Body of pancreas (tissue), 4 donors: ENCODE measurements at places on chromosomes 3 and 15. TPM values are rescaled to one million over a fixed set of nuclear protein-coding genes. Genes with fewer than 3 reads are reported as not detected.

The PP2D1 gene
- not detected for total RNA-seq

GRCh38 chr3:53941950-53942349 lies 50.3 kb upstream of the SELENOK start:
- no peak overlapping the region for H3K27ac ChIP-seq
- peaks cover 5% of the 10 kb centered on the region for H3K27me3 ChIP-seq
- DNase-seq = no peak
- no peaks in the 10 kb centered on the region for H3K4me1 ChIP-seq
- no peak overlapping the region for H3K4me3 ChIP-seq

The SMAD3 gene
- total RNA-seq = 19.7 TPM

- peak; percentile 51 for DNase-seq
- no peaks in the 10 kb centered on the region for H3K27me3 ChIP-seq
- peaks cover 25% of the 10 kb centered on the region for H3K4me1 ChIP-seq
- peak within 1 kb of the TSS; percentile 41 for H3K27ac ChIP-seq
- H3K36me3 ChIP-seq = no peaks in the 10 kb centered on the region
These were observed at the start of gene PLCL2 for GRCh38 chr3:16884748-16885592. Gene PLCL2, plus strand, starts transcription at chr3:16884955. Its CDS starts 85 bp downstream, at chr3:16885040.

DNA sequence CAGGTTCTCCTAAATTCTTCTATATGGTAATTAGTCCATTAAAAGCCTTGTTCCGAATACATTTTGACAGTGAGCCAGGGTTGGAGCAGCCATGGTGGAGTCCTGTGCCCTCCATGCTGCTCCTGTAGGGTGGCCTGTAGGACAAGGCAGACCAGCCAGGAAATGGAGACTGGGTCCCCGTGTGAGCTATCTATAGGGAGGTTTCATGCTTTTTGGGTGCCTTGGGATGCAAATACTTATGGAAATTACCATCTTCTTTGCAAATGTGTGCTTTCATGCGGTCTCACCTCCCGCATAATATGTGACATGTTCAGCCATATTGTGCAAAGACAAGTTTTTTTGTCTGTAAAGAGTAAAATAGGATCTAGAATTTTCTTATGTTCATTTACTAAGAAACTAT lies 58.0 kb upstream of the FURIN start:
- no peaks in the 10 kb centered on the region for H3K36me3 ChIP-seq
- H3K27ac ChIP-seq = no peak overlapping the region
- DNase-seq = no peak

DNA sequence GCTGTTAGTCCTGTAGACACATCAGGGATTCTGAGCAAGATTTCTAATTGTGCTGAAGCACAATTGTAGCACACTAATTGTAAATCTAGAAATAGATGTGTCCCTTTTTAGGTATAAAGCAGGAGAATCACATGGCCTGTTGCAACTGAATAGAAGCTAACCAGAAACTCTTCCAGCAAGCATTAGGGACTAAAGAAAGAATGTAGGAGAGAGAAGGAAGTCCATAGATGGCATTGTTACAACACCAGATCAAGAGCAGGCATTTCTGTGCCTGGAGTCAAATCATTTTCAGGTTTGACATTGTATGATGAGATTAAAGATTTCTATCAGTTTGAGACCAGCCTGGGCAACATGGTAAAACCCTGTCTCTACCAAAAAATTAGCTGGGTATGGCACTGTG lies 27.4 kb downstream of the CALML4 start:
- DNase-seq = no peak
- H3K36me3 ChIP-seq = peaks cover 22% of the 10 kb centered on the region
- no peak overlapping the region for H3K27ac ChIP-seq
- no peaks in the 10 kb centered on the region for H3K27me3 ChIP-seq
- no peaks in the 10 kb centered on the region for H3K4me1 ChIP-seq

DNA sequence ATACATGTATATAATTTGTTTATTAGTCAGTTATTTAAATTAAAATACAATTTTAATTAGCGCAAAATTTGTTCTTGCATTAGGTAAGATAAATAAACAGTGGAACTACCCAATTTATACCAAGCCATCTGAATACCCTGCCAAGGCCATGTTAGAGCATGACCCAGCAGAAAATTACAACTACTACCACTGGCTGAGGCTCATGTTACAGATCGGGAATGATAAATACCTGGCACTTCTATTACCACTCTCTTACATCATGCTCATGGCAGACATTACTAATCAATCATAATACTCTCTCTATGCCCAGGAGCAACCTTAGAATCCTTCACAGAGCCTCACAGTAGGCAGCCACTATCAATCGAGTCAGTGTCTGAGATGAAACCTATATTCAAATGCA lies 21.2 kb upstream of the LMOD3 start:
- H3K27ac ChIP-seq = no peak overlapping the region
- H3K27me3 ChIP-seq = no peaks in the 10 kb centered on the region
- no peaks in the 10 kb centered on the region for H3K4me1 ChIP-seq

DNA sequence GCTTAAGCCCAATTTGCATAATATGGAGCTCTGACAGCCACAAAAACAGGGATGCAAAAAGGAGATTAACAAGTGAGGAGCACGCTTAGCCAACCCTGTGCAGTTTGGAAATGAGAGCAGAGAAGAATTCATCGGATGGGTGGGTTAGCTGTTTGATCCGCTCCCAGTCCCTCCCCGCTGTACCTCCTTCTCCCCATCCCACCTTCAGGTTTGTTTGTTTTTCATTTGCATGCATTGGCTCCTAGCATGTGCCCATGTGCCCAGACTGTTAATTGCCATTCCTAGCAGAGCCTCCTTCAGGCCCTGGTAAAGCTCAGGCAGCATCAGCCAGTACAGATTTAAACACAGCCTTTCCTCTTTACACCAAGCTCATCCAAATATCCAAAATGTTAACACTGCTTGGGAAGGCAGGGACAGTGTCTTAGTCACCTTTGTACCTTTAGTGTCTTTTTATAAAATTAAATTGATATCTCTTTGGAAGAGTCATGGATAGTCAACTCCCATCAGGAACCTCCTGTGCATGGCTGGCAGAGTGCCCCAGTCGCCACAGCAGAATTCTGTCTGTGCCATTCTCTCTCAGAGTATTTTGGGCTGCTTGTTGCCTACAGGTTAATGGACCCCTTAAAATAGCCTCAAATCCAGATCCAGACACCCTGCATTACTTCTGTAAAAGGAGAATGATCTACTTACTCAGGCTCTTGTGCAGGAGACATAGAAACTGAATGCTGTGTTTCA lies 244.2 kb downstream of the LSAMP start:
- no peak overlapping the region for H3K27ac ChIP-seq
- DNase-seq = no peak

The CX3CR1 gene
- not detected for total RNA-seq

The CYP8B1 gene
- not detected for total RNA-seq

DNA sequence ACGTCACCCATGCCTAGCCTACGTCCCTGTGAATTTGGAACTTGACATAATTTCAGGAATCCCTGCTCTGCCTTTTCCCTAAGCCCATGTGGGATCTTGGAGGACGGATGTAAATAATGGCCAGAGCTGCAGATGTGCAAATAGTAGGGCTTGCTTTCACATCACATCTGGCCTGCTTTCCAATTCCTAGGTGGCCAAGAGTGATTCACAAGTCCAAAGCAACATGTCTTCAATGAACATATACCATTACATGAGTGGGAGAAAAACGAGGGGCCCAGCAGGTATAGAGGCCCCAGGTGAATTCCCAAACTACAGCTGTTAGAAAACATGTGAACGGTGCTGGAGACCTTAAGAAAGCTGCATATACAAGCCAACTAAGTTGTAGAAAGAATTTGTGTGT lies 214.6 kb downstream of the MAGI1 start:
- H3K4me3 ChIP-seq = no peak overlapping the region
- H3K27ac ChIP-seq = no peak overlapping the region
- DNase-seq = no peak
- H3K36me3 ChIP-seq = no peaks in the 10 kb centered on the region
- peaks cover 16% of the 10 kb centered on the region for H3K4me1 ChIP-seq
- no peaks in the 10 kb centered on the region for H3K27me3 ChIP-seq

- H3K4me1 ChIP-seq = no peaks in the 10 kb centered on the region
- DNase-seq = peak; percentile 38
- H3K27ac ChIP-seq = no peak overlapping the region
- H3K36me3 ChIP-seq = no peaks in the 10 kb centered on the region
- no peaks in the 10 kb centered on the region for H3K27me3 ChIP-seq
These were observed 26.4 kb upstream of the TNFAIP8L3 start for GRCh38 chr15:51121118-51121517.

The SLC2A2 gene
- 8.2 TPM for total RNA-seq

DNA sequence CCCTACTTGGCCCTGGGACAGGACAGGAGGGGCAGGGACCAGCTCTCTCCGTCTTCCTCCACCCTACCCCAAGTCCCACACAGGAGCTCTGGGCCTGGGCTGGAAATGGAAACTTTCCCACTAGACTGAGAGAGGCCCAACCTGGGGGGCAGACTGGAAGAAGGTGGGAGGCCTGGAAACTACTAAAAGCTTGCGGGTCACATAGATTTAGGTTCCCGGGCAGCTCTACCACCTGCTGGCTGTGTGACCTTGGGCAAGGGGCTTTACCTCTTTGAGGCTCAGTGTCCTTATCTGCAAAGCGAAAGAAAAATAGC lies 49.9 kb upstream of the CCDC174 start:
- H3K27me3 ChIP-seq = no peaks in the 10 kb centered on the region
- H3K4me1 ChIP-seq = peaks cover 11% of the 10 kb centered on the region
- H3K27ac ChIP-seq = no peak overlapping the region
- H3K4me3 ChIP-seq = no peak overlapping the region

The C3orf80 gene
- 0.52 TPM for total RNA-seq

- no peak overlapping the region for H3K27ac ChIP-seq
- no peak for DNase-seq
- no peaks in the 10 kb centered on the region for H3K27me3 ChIP-seq
- no peak overlapping the region for H3K4me3 ChIP-seq
- peaks cover 11% of the 10 kb centered on the region for H3K36me3 ChIP-seq
- H3K4me1 ChIP-seq = peaks cover 34% of the 10 kb centered on the region
These were observed 11.6 kb downstream of the ATOSA start for GRCh38 chr15:52667597-52667996.

- no peak overlapping the region for H3K27ac ChIP-seq
- H3K4me1 ChIP-seq = peaks cover 23% of the 10 kb centered on the region
- peaks cover 10% of the 10 kb centered on the region for H3K36me3 ChIP-seq
- H3K4me3 ChIP-seq = no peak overlapping the region
These were observed 6.4 kb downstream of the ASTE1 start for GRCh38 chr3:131020122-131020693.

The DALRD3 gene
- total RNA-seq = 72.6 TPM

DNA sequence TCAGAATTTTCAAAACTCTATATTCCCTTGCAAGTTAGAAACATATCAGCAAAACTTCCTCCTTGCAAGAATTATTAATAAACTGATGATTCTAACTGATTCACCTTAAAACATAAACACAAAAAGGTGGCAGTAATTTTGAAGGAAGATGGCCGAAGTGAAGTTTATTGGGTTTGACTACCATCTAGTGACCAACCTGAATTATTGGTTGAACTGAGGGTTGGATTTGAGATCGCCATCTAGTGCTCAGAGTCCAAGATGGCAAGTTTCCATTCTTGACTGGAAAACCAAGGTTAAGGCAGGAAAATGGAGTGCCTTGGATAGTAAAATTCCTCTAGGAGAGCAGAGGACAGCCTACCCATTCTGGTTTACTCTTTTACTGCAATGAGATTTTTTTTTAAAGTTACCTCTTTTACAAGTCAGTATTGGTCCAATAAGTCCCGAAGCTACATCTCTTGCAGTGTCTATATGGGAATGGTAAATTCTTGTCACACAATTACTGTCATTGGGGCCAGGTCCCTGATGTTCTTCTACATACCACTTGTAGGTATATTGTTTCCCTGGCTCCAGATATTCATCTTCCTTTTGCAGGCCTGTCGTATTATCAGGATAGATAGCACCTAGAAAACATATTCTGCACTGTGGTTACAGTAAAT lies 51.6 kb upstream of the CP start:
- peak; percentile 62 for DNase-seq
- H3K27me3 ChIP-seq = no peaks in the 10 kb centered on the region
- no peaks in the 10 kb centered on the region for H3K36me3 ChIP-seq
- no peak overlapping the region for H3K27ac ChIP-seq

DNA sequence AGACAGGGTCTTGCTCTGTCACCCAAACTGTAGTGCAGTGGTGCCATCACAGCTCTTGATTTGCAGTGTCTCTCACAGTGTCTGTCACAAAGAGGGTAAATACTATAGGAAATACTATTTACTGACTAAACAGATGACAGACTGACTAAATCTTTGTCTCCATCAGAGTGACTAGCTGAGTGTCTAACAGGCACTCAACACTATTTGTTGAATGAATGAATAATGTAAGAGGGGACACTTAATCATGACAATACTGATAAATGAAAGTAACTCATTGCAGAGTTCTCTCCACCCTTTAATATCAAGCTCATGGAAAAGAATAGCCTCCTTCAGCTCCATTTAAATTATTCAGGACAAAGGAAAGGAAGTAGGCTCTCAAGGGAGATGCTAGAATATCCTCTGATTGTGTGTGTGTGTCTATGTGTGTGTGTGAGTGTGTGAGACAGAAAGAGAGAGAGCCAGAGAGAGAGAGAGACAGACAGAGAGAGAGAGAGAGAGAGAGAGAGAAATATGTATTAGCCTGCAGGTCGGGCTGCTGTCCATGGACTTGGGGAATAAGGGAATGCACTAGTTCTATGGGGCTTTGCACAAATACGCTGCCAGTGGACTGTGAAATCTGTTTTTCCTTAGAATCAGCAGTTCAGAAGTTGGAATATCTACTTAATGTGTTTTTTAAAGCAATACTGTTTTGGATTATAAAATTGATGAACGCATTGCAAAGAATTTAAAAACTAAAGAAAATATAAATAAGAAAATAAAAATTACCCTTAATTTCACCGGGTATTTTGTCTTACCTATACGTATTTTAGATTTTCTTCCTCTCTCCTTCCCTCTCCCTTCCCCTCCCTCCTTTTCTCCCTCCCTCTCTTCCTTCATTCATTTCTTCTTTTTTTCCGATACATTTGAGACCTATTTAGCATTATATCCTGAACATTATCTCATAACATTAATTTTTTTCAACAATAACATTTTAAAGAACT lies 132.9 kb upstream of the LRIG1 start:
- H3K4me1 ChIP-seq = no peaks in the 10 kb centered on the region
- no peak overlapping the region for H3K27ac ChIP-seq
- H3K27me3 ChIP-seq = no peaks in the 10 kb centered on the region
- H3K4me3 ChIP-seq = no peak overlapping the region
- no peak for DNase-seq
- no peaks in the 10 kb centered on the region for H3K36me3 ChIP-seq

- H3K4me3 ChIP-seq = no peak overlapping the region
- H3K27me3 ChIP-seq = no peaks in the 10 kb centered on the region
- H3K4me1 ChIP-seq = no peaks in the 10 kb centered on the region
- H3K27ac ChIP-seq = no peak overlapping the region
These were observed 13.3 kb upstream of the HHLA2 start for GRCh38 chr3:108283006-108283405.

GRCh38 chr3:100536093-100536492 lies 43.7 kb downstream of the TMEM45A start:
- no peaks in the 10 kb centered on the region for H3K36me3 ChIP-seq
- no peaks in the 10 kb centered on the region for H3K27me3 ChIP-seq
- DNase-seq = no peak
- H3K4me1 ChIP-seq = peaks cover 27% of the 10 kb centered on the region

The ANAPC13 gene
- 21.3 TPM for total RNA-seq

DNA sequence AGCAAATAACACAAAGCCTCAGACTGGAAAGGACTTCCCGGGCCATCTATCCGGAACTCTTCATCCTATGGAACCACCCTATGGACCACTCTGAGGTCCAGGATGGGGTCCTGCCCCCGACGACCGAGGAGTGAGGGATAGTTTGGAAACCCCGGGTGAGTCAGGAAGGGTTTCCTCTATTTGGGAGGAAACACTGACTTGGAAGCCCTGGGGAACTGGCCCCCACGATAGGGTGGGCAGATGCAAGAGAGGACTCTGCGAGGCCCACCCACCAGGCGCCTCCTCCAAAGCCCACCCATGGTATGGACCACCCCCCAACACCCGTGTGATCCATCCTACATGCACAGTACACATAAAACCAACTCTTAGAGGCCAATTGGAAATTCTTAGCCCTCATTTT lies 69.4 kb downstream of the CPN2 start:
- no peak for DNase-seq
- no peaks in the 10 kb centered on the region for H3K36me3 ChIP-seq
- H3K27ac ChIP-seq = no peak overlapping the region

The LYZL4 gene
- total RNA-seq = not detected
